ENCODE measurements at places on chromosomes 6 and 20. TPM values are rescaled to one million over a fixed set of nuclear protein-coding genes. Genes with fewer than 3 reads are reported as not detected.

The OVOL2 gene
- not detected for total RNA-seq

The FAM217A gene
- total RNA-seq = not detected

The SPAG4 gene
- total RNA-seq = not detected

The GLP1R gene
- not detected for total RNA-seq

The STMND1 gene
- not detected for total RNA-seq

The TTBK1 gene
- total RNA-seq = not detected

The YTHDF1 gene
- 23.7 TPM for total RNA-seq

The SNRPB gene
- 883 TPM for total RNA-seq

The SLC17A1 gene
- not detected for total RNA-seq

The GNRH2 gene
- not detected for total RNA-seq

The PAQR8 gene
- total RNA-seq = 10.0 TPM

The KCNK16 gene
- total RNA-seq = not detected

DNA sequence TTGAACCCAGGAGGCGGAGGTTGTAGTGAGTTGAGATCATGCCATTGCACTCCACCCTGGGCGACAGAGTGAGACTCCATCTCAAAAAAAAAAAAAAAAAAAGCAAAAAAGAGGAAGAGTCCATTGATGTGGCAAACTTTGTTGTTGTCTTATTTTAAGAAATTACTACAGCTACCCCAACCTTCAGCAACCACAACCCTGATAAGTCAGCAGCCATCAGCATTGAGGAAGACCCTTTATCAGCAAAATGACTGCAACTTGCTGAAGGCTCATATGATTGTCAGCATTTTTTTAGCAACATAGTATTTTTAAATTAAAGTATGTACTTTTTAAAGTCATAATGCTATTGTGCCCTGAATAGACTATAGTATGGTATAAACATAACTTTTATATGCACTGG, 48.8 kb downstream of the ZFP64 start:
- no peak for DNase-seq

GRCh38 chr6:44059359-44060346, 67.6 kb downstream of the MRPL14 start:
- DNase-seq = no peak

GRCh38 chr20:25126204-25127029, 44.5 kb upstream of the VSX1 start:
- no peak for DNase-seq

- no peak for DNase-seq
Observed at GRCh38 chr6:38775870-38776269, 60.8 kb downstream of the DNAH8 start.

- peak; percentile 54 for DNase-seq
Observed at GRCh38 chr6:7697820-7698623, 27.9 kb upstream of the BMP6 start.

GRCh38 chr20:430091-430999, 22.2 kb downstream of the RBCK1 start:
- DNase-seq = no peak

GRCh38 chr20:52379723-52380336, 188.3 kb upstream of the ZFP64 start:
- DNase-seq = no peak

DNA sequence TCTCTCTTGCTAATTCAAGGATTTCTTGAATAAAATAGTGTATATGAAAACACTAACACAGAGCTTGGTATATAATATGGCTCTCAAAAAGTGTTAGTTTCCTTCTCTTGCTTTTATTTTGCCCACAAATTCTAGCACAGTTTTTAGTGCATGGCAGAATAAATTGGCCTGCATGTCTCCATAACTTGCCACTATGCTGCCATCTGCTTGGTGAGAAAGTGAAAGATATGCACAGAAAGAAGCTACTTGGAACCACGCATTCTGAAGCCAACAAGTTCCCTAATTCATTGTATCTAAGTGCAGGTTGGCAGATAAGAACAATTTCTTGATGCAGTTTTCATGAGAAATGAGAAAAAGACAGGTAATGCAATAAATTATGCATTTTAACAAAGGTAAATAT, 101.2 kb downstream of the EPHA7 start:
- no peak for DNase-seq

GRCh38 chr6:5211492-5211891, 49.3 kb downstream of the LYRM4 start:
- no peak for DNase-seq

DNA sequence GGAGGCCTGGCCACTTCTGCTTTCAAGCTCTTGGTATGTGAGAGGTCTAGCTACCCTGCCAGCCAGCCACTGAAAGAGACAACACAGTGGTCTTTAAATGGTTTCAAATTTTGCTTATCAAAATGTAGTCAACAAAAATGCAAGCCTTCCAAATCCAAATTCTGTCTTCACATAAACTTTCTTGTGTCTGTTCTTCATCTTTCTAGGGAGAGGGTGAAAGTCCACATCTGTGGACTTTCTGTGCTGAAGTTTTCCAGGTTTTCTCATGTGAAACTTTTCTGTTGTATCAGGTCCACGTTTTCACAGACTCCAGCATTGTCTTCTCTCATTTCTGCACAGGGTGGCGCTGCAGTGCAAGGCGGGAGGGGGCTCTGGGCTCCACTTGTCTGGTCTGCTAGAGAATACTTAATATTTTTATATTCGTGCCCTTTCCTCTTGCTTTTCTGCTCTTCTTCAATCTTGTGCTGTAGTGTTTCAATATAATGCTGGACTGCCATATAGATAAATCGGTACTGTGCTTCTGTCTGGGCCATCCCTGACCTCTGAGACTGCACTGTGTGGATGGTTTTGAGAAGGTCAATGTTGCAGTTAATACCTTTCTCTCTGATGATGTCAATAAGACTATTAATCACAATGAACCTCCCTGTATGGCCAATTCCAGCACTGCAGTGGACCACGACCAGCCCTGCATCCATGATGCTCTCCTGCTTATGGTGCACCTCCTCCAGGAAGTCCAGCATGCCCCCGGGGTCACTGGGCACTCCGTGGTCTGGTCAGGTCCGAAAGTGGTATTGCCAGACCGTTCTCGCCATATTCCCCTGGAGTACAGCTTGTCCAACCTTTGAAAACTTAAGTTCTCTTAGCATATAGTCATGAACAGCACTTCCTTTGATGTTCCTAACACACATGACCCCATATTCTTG, 161.6 kb upstream of the TNFAIP3 start:
- peak; percentile 57 for DNase-seq

DNA sequence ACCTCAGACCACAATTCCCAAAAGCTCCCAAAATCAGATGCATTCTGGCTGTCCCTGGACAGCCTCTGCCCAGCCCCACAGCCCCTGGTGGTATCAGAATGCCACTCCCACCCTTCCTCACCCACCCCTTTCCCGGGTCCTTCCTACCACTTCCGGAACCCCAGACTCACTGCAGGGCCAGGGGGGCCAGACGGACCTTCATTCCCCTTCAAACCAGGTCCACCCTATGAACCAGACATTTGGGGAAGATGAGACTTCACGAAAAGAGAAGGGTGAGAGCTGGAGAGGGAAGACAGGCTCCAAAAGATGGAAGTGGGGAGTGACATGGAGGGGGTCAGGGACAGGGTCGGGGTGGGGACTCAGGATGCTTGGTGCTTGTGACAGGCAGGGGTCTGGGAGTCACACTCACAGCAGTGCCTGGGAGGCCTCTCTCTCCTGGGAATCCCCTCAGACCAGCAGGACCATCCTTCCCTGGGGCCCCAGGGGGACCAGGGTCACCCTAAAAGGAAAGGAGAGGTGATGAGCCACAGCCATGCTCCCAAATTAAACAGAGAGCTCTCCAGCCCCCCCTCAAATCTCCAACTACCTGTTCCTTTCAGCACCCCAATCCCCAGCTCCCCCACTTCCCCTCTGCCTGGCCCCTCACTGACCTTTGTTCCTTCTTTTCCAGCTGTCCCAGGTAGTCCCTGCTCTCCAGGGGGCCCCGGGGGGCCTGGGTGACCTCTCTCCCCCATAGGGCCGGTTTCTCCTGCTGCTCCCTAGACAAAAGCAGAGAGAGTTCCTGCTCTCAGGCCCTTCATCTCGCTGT, 20.2 kb downstream of the COL11A2 start:
- DNase-seq = no peak

DNA sequence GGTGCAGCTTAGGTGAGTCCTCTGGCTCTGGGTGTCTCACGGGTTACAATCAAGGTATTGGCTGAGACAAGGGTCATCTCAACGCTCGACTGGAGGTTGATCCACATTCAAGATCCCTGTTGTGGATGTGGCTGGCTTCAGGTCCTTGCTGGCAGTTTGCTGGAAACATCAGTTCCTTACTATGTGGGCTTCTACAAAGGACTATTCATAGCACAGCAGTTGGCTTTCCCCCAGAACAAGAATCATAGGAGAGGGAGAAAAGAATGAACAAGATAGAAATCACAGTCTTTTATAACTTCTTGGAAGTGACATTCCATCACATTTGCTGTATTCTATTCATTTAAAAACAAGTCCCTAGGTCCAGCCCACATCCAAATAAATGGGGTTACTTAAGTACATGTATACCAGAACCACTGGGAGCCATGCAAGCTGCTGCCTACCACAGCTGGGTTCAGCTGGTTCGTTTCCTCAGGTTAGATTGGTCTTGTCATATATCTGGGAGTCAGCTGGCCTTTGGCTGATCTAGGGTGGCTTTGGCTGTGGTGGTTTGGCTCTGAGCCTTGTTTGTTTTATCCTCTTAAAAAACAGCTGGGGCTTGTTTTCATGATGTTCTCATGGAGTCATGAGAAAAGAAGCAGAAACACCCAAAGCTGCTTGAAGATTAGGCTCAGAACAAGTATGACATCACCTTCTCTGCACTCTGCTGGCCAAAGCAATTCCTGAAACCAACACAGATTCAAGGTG, 433.2 kb upstream of the SPTLC3 start:
- DNase-seq = no peak

GRCh38 chr6:74731931-74732330, 473.9 kb downstream of the COL12A1 start:
- DNase-seq = no peak

GRCh38 chr20:63265891-63266515, 6.6 kb upstream of the ARFGAP1 start:
- no peak for DNase-seq

DNA sequence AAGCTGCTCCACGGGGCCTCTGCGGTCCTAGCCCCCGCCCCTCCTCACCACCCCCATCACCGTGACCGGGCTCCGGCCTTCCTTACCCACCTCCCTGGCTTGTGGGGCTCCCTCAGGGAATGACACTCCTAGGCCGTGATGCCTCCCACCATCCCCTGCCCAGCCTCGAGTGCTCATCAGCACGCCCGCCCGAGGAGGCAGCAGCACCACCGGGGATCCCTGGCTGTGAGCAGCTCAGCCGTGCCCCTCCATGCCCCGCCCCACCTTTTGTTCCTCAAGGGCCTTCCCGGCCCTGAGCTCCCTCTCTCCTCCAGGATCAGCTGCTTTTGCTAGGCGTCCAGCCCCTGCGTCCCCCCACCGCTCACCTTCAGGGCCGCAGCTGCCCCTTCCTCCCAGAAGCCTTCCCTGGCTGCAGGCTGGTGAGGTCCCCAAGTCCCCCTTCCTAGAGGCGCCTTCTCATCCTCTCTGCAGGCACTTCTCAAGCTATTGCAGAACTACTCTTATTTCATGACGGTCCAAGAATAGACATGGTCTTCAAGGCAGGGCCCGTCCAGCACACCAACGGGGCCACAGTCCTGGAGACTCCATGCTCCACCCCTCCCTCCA, 3.0 kb downstream of the FNDC11 start:
- DNase-seq = no peak

DNA sequence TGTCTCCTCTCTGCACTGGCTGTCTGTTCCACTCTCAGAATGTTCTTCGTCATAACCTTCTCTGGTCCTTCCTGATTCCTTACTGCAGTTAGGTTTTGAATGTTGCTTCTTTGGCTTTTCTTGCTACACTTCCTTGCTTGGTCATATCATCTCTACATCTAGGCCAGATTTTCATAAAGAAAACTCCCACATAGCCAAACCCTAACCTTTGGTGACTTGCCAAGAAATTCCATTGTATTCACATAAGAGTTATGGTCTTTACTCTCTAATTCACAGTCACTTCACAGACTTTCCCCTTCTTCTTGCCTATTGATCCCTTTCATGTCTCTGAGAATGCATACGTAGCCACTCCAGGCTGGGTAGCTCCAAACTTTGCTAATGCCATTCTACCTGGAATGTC, 41.9 kb upstream of the SIM1 start:
- DNase-seq = no peak

GRCh38 chr6:74568861-74569260, 637.0 kb downstream of the COL12A1 start:
- DNase-seq = no peak

All from SJSA1 (cell line).